ENCODE measurements at places on chromosomes 5 and 9.

GRCh38 chr9:4196886-4197285 lies 103.0 kb downstream of the GLIS3 start:
- no peak for DNase-seq

DNA sequence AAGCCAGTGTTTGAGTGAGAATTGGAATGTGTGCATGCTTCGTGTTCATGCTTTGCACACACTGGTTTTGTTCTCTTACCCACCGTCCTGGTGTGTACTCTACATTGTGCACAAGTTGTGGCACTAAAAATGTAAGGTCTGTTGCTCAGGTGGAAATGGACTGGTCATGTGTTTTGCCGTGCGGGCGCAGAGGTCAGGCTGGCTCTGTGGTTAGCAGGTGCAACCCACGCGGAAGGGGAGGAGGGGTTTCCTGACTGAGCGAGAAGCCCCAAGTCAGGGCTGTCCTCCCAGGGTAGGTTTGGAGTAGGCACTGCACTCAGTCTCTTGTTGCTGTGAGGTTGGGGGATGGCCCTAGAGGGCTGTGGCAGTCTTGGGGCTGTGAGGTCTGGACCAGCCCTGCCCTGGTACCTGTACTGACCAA lies 86.6 kb downstream of the EHMT1 start:
- DNase-seq, result no peak

DNA sequence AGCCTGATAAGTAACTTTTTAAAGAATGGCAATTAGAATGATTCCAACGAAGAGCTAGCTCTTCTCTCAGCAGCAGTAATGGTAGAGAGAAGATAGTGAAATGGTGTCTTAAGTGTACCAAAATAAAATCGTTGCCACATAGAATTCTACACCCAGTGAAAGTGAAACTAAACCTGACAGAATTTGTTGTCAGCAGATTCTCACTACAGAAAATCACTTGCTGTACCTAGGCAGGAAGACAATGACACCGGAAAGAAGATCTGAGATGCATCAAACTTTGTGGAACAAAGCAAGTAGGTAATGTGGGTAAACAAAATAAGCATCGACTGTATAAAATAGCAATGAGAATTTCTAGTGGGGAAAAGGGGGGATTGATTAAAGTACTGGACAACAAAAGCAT lies 20.7 kb upstream of the EBF1 start:
- no peak for DNase-seq

- DNase-seq, result no peak
Observed at GRCh38 chr9:73137286-73137899, 14.3 kb upstream of the ANXA1 start.

GRCh38 chr9:94909965-94910730 lies 183.6 kb downstream of the AOPEP start:
- no peak for DNase-seq

All from suppressor macrophage (primary cell).